T follicular helper cell (primary cell): ENCODE measurements at places on chromosomes 2 and 18.

- DNase-seq: no peak
Measured at GRCh38 chr2:189959450-189959849, 103.1 kb downstream of the MSTN start.

DNA sequence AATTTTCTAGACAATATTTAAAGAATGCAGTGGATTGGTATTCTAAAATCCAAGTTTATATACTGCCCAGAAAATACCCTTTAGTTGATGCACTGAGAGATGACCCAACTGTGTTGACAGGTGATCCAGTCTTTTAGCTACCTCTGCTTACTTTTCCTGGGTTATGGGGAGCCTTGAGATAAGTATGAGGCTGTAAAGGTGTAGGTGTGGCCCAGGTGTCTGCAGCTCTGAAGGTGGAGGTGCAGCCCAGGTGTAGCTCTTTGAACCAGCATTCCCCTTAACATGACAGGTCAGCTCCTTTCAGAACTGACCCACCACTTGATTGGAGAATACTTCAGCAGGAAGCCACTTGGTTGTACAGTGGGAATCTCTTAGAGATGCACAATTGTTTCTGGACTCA lies 62.3 kb upstream of the ACSL3 start:
- no peak for DNase-seq

DNA sequence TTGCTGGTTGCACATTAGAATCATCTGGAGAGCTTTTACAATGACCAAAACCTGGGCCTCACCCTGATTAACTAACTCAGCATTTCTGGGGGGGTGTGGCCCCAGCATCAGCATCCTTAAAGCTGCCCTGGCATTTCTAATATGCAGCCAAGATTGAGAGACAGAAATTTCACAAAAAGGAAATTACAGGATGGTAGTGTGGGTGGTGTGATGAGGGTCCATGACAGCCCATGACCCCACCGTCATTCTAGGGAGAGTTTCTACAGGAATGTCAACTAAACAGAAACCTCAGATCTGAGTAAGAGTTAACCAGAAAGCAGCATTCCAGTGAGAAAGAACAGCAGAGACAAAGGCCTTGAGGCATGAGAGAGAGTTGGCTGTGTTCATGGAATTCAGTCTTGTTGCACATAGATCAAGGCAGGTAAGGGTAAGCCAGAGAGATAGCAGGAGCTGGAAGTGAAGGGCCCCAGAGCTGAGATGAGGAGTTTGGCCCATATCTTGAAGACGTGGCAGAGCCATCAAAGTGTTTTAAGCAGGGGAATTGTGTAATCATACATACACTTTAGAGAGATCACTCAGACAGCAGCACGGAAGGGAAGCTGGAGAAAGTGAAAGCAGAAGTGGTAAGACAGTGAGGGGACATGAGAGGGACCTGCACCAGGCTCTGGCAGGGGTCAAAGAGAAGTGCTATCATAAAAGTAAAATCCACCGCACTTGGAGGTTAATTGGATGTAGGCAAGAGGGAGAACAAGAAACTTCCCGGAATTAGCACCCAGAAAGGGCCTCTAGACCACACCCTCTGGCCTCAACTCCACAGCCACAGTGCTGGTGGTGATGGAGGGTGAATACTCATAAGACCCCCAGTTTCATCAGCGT lies 7.8 kb upstream of the TRABD2A start:
- DNase-seq: peak; percentile 32

DNA sequence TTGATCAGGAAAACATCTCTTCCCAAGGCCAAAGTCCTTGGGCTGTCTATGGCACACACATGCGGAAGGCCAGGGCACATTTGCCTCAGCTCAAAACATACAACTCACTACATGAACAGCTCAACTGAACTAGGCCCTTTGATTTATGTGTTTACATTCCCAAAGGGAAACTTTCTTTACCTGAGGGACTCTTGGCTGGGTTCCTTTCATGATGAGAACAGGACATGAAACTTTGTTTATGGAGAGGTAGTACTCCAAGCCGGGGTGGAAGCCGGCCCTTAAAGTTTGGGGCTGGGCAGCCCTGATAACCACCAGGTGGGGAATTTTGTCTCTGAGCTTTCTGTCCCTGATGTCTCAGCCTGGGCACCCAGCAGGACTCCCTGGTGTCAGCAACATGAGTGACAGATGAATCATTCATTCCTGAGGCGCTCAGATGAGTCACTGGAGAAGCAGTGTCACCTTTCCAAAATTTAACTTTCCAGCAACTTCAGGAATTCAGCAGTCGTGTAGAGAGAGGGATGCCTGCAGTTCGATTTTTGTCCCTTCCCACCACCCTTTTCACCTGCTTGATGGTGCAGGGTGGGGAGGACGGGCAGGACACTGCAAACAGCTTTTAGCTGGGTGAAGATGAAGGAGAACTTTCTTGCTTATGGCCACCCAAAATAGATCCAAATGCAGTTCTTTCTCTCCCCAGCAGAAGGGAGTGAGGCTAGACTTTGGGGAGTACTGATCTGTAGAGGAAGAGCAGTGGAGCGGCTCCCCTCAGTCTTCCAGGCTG lies 331.6 kb downstream of the DYSF start:
- DNase-seq: no peak

DNA sequence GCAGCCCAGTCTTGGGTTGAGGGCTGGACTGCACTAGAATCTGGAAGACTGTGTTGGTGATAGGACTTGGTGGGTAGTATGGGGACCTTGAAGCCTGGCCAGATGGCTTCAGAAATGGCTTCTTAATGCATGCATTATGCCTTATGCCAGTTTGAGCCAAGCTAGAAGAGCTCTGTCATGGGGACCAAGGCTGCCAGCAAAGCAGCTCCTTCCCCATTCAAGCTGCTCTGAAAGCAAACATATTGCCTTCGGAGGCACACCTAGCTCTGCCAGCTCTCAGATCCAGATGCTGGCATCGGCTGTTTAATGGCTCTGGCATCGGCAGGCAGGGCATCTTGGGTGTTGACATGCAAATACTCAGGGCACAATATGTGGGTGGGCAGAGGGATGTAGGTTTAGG lies 59.0 kb upstream of the IGFBP5 start:
- DNase-seq: no peak

DNA sequence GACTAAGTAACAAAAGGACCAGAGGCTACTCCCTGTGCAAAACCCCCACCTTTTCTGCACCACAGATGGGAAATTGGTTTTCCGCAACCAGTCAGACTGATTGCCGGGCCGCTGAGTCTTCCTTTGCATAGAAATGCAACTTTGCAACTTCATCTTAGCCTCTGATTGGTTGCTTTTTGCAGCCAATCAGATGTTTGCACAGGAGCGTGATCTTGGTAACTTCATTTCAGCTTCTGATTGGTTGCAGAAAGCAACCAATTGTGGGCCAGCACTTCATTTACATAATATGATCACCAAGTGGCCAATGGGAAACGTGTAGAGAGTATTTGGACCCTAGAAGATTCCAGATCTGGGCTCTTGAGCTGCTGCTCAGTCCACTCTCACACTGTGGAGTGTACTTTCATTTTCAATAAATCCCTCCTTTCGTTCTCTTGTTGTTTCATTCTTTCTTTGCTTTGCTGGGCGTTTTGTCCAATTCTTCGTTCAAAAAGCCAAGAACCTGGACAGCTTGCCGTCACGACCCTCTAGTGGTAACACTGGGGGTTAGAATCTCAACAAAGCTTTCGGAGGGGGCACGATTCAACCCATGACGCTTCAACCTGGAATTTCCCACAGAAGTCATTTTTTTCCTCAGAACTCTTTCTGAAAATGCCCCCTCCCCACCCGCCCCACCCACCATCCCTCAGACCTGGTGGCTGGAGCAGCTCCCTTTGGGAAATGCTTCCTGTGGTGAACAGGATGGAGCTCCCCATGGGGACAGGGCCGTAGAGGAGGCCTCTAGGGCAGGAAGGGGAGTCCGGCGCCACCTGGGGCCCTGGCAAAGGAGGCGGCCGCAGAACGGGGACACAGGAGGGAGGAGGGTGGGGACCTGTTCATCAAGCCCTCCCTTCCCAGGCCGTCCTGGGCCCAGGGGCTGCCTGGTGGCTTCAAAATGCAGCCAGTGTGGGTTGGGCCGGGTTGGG lies 31.8 kb upstream of the KCNF1 start:
- no peak for DNase-seq

DNA sequence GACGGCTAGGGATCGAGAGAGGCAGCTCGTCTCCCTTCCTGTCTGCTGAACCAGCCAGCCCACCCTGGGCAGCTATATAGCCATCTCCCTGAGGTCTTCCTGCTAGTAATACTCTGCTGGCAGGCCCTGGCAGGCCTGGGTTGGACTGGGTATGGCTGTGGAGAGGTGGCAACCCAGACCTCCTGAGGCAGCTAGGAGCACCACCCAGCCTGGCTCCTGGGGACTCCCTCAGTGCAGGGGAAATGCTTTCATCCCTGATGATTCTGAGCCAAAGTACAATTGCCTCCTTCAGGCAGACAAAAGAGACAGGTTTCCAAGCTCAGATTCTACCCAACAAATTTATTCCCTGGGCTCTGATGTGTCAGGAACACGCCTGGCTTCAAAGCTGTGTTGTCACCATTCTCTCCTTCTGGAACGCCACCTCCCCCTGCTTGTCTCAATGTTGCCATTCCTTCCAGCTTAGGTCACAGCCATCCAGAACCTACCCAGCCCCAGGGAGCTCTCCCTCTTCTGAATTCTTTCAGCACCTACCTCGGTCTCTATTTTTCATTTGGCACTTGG lies 4.7 kb upstream of the DNAJB2 start:
- DNase-seq: no peak

- DNase-seq: no peak
Measured at GRCh38 chr2:20838016-20838415, 15.1 kb upstream of the LDAH start.

DNA sequence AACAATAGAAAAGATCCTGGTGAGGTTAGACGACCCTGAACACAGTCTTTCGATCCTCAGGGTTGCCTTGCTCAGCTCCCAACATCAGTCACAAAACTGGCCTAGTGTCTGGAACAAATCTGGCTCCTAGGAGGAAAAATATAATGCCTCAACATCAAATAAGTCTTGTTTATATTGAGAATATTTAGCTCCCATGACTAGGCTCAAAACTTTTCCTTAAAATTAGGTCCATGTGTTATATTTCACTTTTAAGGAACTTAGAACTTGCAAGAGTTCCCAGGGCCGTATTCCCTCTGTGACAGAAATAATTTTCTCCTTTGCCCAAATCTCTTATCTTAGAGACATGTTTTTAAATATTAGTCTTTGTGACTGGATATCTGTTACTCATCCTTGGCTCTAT lies 819.7 kb upstream of the ZEB2 start:
- DNase-seq: no peak

GRCh38 chr18:75200071-75200470 lies 8.9 kb downstream of the PTGR3 start:
- DNase-seq: no peak
